ENCODE measurements at places on chromosomes 1 and 21.
A peak's percentile ranks its signal among the peaks of the same experiment; 100 is the strongest.

- peak; percentile 80 for DNase-seq
Measured at GRCh38 chr21:42198929-42199867, 19.7 kb upstream of the ABCG1 start.

- DNase-seq, result peak; percentile 72
Measured at GRCh38 chr1:1402072-1402900, 3.2 kb upstream of the CCNL2 start.

- DNase-seq, result no peak
Measured at GRCh38 chr1:200518524-200518923, 102.0 kb downstream of the KIF14 start.

GRCh38 chr21:43034826-43035225 is 40.8 kb downstream of the CBS start:
- no peak for DNase-seq

GRCh38 chr1:93783876-93784275 is 95.1 kb downstream of the DNTTIP2 start:
- DNase-seq, result no peak

All from GM03348 (cell line).